ENCODE measurements at places on chromosomes 12 and 14.

DNA sequence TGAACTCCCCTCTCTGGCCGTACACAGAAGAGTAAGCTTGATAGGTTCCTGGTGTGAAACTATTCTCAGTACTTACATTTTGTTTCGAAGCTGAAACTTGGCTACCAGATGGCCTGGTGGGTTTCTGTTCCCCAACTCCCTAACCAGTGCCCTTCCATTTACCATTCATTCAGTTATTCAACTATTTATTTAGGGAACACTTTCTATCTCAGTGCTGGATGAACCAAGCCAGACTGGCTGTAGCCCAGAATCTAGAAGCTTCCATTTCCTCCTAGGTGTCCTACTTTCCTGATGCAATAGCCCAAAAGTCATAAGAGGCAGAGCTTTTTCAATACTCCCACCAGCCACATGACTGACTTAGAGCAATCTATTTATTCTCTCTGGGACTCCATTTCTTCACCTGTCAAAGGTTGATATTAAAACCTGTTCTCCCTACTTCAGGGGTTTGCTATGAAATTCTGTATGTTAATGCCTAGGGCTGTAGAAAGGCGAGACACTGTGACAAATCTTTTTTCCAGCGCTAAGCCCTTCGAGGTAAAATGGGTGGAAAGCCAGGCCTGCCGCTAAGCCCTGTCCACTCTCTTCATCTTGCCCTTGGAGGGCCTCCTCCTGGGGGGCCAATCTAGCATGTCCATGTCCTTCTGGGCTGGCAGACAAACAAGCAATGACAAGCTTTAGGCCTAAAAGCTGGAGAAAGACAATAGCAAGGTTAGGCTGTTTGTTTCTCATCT, 8.1 kb upstream of the IRF2BPL start:
- DNase-seq = no peak

GRCh38 chr14:94043756-94044475, 17.8 kb downstream of the OTUB2 start:
- DNase-seq = no peak

DNA sequence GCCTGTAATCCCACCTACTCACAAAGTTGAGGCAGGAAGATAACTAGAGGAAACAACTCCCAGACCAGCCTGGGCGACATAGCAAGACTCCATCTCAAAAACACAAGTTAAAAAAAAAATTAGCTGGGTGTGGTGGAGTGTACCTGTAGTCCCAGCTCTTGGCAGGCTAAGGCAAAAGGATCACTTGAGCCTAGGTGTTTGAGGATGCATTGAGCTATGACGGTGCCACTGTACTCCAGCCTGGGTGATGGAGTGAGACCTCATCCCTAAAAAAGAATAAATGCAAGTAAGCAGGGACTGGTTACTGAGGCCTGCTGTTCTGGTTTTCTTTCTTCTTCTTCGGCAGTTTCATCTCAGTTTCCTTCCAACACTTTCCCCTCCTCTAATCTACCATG, 7.4 kb downstream of the PTPN21 start:
- no peak for DNase-seq

DNA sequence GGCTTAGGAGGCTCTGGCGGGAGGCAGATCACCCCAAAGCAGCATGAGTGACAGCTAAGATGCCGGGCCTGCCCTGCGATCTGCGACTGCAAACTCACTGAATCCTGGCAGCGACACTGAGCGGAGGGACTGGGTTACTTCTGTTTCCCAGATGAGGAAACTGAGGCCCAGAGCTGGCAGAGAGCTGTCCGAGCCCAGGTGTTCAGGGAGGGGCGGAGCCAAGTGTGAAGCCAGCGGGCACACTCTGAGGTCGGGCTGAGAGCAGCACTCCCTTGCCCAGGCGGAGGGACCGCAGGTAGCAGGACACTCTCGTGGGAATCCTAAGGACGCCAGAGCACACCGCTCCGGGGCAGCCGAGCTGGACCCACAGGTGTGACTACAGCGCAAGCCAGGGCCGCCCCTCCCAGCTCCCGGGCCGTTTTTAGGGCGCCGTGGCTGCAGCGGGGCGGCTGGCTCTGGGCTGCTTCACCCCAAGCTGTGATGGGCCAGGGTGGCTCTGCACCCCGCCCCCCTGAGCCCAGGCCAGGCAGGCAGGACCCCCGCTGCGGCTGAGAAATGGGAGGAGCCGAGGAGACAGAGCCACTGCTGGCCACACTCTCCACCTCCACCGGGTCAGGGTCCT, 27.4 kb downstream of the MMP17 start:
- DNase-seq = no peak

- no peak for DNase-seq
Observed at GRCh38 chr14:35406506-35407305, 2.2 kb upstream of the NFKBIA start.

- no peak for DNase-seq
Observed at GRCh38 chr14:21112255-21112654, 11.4 kb downstream of the TMEM253 start.

Measured in Calu3 (cell line).